AG08395 (cell line): ENCODE measurements at places on chromosomes 12 and 14.

DNA sequence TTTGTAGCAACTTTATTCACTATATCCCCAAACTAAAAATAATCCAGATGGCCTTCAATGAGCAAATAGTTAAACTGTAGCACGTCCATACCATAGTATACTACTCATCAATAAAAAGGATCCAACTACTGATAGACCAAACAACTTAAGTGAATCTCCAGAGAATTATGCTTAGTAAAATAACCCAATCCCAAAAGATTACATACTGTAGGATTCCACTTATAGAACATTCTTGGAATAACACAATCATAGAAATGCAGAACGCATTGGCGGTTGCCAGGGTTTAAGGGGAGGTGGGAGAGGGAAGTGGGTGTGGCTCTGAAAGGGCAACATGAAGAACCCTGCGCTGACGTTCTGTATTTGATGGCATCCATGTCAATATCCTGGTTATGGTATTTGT, 28.6 kb downstream of the SNRPF start:
- DNase-seq, result no peak

GRCh38 chr12:85572956-85573355, 263.3 kb downstream of the RASSF9 start:
- no peak for DNase-seq

GRCh38 chr12:42756841-42757623, 167.5 kb upstream of the PRICKLE1 start:
- DNase-seq, result peak; percentile 77

DNA sequence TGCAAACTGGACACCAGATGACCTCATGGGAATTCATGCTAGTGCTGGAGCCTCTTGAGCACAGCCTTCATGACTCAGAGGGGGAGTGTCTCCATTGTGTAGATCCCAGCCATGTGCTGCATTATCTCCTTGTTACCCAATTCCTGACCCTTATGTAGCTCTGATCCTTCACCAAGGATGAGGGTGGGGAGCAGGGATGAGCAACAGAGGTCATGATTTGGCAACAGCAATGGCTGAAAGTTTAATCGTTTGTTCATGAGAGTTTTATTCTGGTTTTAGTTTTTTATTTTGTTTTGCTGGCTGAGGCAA, 9.5 kb upstream of the BDKRB1 start:
- DNase-seq, result peak; percentile 95

GRCh38 chr14:81330619-81331122, 69.5 kb downstream of the STON2 start:
- DNase-seq, result no peak

DNA sequence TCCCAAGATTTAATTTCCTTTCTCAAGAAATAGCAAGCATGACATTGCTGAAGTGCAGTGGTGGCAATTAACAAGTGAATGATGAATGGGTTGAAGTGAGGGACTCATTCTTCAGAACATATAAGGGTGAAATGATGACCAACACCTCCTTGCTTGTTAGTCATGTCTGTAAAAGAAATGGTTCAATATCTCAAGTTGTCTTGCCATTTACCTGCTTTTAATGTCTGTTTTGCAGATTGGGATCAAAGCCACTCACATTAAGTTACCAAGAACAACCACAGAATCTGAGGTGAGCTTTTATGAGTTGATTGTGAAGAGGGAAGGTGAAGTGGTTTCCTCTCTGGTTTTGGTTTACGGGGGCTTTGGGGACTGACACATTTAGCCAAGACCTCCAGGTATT, 24.1 kb downstream of the MTHFD1 start:
- no peak for DNase-seq

- no peak for DNase-seq
These were observed 2.4 kb downstream of the KLHDC2 start for GRCh38 chr14:49770212-49770817.

GRCh38 chr14:60643463-60644314, 5.6 kb downstream of the SIX1 start:
- no peak for DNase-seq

GRCh38 chr12:112677050-112677765, 114.3 kb upstream of the RPH3A start:
- DNase-seq, result no peak

DNA sequence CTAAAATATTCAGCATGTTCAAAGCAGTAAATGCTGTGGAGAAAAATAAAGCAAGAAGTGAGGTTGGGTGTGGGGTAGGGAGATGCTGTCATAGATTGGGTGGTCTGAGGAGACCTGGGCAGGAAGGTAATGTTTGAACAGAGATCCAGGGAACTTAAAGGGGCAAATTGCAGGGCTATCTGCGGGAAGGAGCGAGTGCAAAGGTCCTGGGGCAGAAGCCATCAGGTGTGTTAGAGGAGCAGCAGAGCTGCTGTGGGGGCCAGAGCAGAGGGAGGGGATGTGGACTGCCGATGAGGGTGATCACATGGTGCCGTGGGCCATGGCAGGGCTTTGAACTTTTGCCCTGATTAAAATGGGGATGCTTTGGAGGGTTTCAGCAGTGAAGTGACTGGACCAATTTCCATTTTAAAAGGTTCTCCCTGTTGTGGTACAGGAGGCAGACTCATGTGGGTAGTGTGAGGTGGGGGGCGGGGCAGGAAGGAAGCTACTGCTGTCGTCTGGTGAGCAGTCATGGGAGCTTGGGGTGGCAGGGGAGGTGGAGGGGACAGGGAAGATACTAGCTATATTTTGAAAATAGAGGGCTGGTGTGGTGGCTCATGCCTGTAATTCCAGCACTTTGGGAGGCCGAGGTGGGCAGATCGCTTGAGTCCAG, 145.0 kb downstream of the AACS start:
- no peak for DNase-seq
